ENCODE measurements at places on chromosomes 4 and X.
A peak's percentile ranks its signal among the peaks of the same experiment; 100 is the strongest.

GRCh38 chrX:11423949-11424348 is 130.7 kb downstream of the AMELX start:
- no peak for DNase-seq

DNA sequence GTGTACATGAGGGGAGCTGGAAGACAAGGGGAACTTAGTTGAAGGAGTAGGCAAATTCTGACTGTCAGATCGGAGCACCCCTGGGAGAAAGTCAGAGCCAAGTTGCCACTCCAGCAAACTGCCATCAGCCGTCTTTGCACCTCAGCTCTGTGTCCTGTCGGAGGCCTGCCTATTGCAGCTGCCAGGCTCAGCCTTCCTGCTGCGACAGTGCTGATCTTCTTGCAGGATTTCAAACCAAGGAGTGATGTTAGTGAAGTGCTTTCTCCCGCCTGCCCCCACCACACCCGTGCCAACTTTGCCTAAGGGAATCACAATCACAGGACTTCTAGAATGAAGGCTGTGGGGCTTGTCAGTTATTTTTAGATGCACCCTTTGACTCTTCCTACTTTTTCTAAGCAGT is 185.3 kb downstream of the KIT start:
- no peak for DNase-seq

GRCh38 chr4:139899346-139899745 is 233.7 kb downstream of the MGST2 start:
- DNase-seq = no peak

DNA sequence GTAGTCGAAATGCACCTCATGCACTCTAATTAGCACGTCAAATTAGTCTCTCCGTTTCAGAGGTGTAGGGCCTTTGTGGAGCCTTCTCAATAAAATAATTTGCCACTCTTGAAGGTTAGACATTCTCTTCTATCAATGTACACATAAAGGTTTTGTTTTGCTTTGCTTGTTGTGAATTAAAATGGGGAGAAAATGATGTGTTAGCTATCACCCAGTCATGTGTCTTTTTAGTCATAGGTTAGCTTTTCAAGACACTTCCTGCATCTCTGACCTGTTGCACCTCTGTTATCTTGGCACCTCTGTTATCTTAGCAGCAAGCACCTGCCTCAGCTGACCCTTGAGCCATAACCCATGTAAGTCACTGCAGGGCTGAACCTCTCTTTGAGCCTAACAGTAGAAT is 936 bp downstream of the TMEM144 start:
- DNase-seq = no peak

GRCh38 chr4:54152846-54153600 is 53.1 kb downstream of the GSX2 start:
- DNase-seq = no peak

- DNase-seq = no peak
Observed at GRCh38 chrX:12814420-12814819, 23.2 kb downstream of the PRPS2 start.

DNA sequence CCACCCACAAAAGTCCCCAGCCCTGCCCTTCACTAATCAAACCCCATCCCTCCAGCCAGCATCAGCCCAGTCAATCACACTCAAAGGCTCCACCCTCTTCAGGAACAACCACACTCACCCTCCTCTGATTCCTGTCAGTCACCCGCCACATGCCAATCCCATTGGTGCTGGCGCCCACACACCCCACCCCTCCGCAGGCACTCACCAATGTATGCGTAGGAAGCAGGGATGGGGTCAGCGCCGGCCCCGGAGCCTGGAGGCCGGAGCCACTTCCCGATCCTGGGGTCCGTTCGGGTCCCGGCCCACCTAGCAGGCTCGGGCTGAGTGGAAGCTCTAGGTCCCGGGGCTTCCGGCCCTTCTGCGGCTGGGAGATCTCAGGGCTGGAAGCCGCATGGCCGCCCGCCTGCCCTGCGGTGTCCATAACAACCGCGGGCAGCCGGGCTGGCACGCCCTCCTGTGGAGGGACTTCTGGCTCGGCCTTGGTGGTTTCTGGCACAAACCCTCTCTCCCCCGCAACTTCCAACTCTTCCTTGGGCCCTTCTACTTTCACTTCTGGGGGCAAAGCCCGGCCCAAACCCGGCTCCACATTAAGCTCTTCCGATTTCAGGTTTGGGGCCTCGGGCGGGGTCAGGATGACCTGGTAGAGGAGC is 7.9 kb upstream of the CFP start:
- DNase-seq = peak; percentile 43

GRCh38 chr4:140693562-140693961 is 62.6 kb downstream of the TBC1D9 start:
- no peak for DNase-seq

DNA sequence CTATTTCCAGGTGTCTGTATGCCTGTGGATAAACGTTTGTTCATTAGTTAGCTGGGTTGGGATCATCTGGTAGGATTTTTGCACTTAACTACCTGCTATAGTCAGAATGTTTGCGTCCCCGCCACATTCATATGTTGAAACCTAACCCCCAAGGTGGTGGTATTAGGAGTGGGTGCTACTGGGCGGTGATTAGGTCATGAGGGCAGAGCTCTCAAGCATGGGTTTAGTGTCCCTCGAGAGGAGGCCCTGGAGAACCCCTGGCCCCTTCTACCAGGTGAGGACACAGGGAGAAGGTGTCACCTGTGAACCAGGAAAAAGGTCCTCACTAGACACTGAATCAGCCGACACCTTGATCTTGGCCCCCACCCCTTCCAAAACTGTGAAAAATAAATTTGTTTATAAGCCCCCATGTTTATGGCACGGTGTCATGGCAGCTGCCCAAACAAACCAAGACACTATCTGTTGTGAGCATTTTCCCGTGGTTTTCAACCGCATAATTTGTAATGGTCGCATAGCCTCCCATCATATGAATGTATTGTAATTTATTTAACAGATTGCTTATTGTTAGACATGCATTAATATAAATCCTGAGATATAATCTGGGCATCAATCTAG is 92.7 kb upstream of the TRIM2 start:
- DNase-seq = no peak

DNA sequence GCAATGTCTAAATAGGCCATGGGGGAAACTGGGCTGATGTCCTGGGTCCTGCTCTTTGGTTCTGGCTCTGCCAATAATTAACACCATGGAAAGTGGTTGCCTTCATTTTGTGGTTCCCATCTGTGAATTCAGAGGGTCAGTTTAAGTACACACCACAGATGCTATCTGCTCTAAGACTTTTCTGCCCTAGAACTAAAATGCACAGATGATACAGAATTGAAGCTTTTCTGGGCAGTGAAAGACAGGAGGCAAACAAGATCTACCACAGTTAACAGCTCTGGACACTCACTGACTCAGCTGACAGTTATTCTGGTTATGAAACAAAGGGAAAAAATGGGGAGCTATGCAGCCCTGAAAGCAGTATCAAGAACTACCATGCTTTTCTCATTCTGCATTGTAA is 37.3 kb downstream of the APBB2 start:
- no peak for DNase-seq

GRCh38 chrX:6813836-6814370 is 279.0 kb upstream of the VCX3A start:
- DNase-seq = no peak

DNA sequence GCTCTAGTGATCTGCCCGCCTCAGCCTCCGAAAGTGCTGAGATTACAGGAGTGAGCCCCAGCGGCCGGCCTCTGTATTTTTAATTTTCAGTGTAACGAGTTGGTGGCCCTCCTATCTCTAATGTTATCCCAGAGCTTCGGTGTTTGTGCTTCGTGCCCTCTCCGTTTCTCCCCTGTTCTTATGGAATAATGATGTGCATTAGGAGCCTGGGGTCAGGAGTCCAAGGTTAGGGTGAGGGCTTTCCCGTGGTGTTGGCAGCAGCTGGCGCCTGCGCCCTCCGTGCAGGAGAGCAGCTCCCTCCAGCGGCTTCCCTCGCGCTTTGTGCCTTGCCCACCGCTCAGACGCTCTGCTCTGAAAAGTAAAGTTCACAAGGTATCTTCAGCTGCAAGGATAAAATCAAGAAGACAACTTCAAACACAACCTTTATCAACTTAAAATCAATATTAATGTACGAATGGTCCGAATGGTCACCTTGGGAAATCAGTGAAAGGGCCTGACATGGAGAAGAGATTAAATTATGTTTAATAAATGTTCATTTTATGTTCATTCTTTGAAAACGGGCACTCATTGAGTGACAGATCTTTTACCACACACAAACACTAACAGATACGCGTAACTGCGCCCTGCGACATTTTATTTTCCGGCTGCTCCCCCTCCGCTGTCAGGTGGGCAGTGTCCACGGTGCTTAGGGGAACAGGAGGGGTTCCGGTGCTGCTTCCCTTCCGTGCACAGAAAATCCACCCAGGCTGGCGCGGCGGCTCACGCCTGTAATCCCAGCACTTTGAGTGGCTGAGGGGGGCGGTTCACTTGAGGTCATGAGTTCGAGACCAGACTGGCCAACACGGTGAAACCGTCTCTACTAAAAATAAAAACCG is 62.4 kb downstream of the TRAPPC11 start:
- peak; percentile 22 for DNase-seq

DNA sequence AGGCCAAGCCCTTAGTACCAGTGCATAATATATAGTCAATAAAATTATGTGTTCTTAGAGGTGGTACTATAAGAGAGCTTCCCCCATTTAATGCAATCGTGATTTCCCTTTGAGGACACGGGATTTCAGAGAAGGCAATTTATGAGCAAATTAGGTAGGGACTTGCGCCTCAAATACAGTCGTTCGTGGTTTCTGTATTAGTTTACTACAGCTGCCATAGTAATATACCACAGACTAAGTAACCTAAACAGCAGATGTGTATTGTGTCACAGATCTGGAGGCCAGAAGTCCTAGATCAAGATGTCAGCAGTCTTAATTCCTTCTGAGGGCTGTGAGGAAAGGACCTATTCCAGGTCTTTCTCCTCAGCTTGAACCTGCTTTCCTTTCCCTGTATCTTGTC is 1.5 kb upstream of the PUDP start:
- no peak for DNase-seq

GRCh38 chr4:10664408-10664807 is 20.2 kb downstream of the CLNK start:
- DNase-seq = no peak

DNA sequence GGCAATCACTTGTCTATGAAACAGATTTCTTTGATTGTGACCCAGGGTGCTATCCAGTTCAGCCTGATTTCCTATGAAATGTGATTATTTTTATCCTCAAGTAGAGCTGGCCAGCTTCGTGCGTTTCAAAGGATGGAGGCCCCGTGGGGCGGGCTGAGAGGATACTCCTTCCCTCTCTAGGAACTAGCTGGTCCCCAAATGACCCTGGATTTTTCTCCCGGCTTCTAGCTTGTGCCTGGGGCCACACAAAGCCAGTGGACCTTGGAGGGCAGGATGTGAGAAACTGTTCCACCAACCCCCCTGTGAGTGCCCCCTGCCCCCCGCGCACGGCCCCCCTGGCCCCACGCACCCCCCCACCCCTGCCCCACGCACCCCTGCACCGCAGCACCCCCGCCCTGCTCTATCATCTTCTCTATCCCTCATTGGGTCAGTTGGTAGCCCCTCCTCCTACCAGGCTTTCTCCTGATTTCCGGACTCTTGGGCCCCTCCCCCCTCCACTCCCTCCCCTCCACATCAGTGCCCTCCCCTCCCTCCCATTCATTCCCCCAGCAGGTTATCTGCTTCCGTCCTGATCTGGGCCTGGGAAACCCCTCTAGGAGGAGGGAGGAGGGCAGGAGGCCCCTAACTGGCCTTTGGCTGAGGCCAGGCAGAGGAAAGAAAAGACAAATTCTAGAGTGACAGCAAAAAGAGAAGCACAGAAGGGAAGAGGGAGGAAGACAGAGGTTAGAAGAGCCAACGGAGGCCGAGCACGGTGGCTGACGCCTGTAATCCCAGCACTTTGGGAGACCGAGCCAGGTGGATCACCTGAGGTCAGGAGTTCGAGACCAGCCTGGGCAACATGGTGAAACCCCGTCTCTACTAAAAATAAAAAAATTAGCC is 3.3 kb downstream of the XPNPEP2 start:
- no peak for DNase-seq

GRCh38 chr4:186272699-186273391 is 6.9 kb downstream of the F11 start:
- no peak for DNase-seq

Data from C1 segment of cervical spinal cord (tissue), 14 donors.